ENCODE measurements at places on chromosomes 1 and 21.

DNA sequence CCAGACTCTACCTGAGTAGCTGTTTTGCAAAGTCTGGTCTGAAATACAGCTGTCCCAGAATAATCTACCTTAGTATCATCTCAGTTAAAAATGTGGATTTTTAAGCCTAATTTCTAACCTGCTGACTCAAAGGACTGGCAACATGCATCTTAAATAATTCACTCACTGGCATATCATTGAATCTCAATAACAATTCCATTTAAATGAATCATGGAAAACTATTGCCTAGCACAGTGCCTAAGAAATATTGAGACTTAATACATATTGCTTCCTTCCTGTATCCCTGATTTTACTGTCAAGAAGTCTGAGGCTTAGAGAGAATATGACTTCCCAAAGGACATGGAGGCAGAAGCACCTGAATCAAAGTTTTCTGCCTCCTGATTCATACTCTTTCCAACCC, 3.1 kb downstream of the CCDC190 start:
- no peak for DNase-seq

GRCh38 chr1:200296091-200296661, 113.7 kb downstream of the ZNF281 start:
- no peak for DNase-seq

GRCh38 chr21:41241341-41241740, 73.4 kb downstream of the BACE2 start:
- no peak for DNase-seq

GRCh38 chr21:31158789-31159581, 120.7 kb upstream of the KRTAP19-8 start:
- no peak for DNase-seq

- DNase-seq: no peak
Observed at GRCh38 chr1:30232288-30232899, 491.0 kb downstream of the MATN1 start.

DNA sequence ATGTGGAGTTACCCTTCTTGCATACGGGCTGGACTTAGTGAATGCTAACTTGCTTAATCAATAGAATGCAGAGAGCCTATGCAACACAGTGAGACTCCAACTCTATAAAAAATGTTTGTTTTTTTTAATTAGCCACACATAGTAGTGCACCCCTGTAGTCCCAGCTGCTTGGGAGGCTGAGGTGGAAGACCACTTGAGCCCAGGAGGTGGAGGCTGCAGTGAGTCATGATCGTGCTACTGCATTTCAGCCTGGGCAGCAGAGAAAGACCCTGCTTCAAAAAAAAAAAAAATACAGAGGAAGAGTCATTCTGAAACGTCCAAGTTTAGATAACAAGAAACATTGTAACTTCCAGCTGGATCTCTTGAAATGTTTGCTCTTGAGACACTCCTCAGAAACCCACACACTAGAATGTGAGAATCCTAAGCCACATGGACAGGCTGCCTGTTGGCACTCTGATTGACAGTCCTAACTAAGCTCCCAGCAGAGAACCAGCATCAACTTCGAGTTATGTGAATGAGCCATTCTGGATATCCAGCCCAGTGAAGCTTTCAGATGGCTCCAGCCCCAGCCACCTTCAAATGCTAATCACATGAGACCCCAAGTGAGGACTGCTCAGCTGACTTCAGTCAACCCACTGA, 20.0 kb upstream of the CAP1 start:
- no peak for DNase-seq

DNA sequence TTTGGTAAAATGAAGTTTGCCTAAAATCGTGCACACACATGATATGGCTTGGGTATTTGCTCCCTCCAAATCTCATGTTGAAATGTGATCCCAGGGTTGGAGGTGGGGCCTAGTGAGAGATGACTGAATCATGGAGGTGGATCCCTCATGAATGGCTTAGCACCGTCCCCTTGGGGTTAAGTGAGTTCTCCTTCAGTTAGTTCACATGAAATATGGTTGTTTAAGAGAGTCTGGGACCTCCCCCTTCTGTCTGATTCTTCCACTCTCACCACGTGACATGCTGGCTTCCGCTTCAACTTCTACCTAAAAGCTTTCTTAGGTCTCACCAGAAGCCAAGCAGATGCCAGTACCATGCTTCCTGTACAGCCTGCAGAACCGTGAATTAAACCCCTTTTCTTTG, 58.4 kb downstream of the SIPA1L2 start:
- no peak for DNase-seq

GRCh38 chr1:231522931-231523642, 5.4 kb upstream of the TSNAX start:
- DNase-seq: no peak
